ENCODE measurements at places on chromosomes 7 and 10.
A peak's percentile ranks its signal among the peaks of the same experiment; 100 is the strongest.

DNA sequence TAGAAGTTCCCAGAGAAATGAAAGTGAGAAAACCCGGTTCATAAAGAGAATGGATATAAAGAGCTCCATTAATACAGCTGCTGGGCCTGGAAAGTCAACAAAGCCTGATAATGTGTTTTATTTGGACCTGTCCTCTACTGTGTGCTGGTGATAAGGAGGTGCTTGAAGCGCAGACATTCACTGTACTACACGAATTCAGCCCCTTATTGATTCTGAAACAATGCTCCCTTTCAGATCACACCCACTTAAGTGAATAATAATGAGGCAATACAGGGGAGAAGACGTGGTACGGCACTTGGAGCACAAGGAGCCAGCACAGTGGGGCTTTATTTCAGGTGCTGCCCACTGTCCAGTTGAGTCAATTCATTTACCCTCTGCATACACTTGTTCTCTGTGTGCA lies 260.8 kb downstream of the FGFR2 start:
- no peak for DNase-seq

DNA sequence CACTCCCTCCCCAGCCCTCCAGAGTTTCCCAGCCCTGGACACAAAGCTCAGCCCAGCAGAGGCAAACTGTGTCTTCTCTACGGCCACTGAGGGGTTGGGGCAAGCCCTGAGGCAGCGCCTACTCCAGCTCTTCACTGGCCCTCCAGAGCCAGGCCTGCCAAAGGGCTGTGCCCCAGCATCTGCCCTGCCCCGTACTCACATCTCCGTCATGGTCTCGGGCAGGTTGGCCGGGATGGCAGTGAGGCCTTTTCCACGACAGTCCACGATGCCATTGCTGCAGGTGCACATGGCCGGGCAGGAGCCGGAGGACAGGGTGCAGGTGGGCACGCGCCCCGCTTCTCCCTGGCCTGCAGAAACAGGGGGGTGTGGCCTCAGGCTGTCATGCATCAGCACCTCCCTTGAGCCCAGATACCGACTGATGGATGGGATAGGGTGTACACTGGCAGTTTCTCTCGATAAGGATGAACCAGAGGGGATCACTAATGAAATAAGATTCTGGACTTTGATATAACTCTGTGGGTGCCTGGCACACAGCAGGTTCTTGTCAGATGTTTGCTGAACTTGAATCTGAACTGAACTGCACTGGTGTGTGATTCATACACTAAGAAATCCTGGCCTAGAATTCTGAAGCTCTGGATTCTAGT lies 125.2 kb downstream of the SLIT1 start:
- no peak for DNase-seq

DNA sequence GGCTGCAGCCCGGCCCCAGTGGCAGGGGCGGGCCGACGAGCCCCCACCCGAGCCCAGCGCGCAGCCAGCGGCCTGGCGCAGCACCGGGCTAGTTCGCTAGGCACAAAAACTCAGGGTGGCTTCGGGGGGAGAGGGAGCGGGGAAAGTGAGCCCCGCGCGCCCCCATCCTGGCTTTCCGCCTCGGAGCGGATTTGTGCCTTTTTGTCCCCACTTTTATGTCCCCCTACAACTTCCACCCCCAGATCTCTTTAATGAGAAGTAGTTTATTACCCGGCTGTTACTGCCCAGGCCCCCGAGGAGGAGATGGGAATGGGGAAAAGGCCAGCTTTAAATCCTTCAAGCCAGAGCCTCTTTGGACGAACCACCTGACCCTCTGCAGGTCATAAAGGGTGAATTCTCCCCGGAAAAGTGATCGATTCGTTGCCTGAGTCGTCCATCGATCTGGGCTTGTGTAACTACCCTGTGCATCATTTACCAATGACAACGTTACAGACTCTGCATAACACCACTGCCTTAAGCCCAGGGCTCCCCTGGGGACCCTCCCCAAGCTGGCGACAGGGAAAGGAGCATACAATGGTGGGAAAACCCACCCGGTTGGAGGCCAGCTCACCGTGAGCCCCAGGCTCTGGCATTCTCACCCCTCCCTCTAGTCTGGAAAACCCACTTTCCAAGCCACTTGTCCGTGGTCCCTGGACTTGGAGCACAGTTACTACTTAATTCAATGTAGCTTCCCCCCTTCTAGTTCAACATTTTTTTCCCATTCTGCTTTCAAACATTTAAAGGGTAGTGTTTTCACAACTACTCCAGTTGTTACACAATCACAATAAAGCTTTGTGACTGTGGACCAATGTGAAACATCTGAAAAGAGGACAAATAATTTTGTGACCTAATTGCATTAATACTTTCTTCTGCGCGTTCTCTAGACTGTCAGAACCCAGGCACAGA lies 748 bp upstream of the SH3PXD2A start:
- no peak for DNase-seq

DNA sequence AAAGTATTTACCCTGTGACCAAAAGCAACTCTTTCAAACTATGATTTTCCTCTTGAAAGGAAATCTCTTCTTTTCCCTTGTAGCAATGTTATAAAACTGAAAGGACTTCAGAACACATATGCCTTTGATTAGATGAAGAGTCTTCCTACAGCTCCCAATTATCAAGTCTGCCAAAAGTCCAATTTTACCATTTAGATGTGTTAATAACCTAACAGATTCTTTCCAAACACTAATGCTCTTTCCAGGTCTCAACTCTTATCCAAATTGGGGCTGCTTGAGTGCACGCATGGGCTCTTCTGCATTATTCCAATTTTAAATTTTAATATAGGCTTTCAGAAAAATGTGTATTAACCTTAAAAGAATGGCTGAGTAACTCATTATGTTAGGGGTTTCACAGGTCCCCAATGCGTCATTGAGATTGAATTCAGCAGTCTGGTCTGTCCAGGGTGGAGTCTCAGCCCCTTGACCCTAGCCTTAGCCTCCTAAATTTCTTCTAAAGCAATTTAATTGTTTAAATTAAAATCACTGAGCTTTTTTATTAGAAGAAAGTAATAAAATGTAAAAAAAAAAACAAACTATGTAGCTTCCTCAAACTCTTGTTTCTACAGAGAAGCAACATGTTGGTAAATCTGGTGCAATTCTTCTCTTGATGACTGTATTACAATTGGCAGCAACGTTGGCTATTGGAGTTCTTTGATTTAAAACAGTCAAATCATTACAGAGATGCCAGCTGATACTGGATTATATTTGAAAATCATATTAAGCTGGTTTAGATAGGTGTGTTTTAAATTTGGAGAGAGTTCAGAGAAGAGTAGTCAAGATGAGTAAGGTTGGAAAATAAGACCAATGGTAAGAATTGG lies 170.4 kb downstream of the DKK1 start:
- no peak for DNase-seq

GRCh38 chr10:132703419-132704007 lies 82.4 kb downstream of the NKX6-2 start:
- DNase-seq: no peak

- DNase-seq: no peak
Measured at GRCh38 chr7:50349399-50349798, 44.9 kb downstream of the IKZF1 start.

GRCh38 chr10:25934621-25935139 lies 651 bp downstream of the MYO3A start:
- DNase-seq: no peak

DNA sequence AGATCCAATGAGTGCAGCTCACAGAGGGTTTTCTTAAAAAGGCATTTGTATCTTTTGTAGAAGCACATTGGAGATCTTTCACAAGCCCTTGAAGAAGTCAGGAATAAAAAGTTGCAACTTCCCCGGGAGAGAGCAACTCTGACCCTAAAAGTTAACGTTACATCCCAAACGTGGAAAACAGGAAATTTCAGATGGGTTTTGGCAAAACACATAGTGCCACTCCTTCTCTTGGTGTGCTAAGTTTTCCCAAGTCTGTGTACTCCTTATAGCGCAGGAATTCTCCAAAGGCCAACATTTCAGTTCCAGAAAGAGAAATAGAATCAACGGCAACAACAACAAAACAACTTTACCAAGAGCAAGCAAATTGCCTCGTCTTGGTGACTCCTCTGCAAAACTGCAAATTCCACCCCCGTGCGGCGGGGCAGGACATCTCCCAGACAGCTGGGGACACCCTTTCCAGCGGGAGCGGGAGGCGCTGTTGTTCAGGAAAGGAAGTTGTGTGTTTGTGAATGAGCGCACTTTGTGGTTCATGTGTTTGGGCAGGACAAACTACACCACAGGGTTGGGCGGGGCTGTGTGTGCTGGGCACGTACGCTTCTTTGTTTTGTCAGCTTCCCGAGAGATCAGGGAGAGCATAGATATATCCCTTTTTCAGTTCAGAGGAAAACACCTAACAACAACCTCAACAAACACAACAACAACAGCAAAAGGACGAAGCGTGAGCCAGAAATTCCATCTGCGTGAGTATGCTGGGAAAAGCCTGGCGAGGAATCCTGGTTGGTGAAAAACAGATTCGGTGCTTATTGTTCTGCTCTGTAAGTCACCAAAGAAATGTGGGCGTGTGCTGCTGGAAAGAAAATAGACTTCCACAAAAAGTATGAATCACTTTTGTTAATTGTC lies 294.7 kb upstream of the PITRM1 start:
- DNase-seq: no peak

DNA sequence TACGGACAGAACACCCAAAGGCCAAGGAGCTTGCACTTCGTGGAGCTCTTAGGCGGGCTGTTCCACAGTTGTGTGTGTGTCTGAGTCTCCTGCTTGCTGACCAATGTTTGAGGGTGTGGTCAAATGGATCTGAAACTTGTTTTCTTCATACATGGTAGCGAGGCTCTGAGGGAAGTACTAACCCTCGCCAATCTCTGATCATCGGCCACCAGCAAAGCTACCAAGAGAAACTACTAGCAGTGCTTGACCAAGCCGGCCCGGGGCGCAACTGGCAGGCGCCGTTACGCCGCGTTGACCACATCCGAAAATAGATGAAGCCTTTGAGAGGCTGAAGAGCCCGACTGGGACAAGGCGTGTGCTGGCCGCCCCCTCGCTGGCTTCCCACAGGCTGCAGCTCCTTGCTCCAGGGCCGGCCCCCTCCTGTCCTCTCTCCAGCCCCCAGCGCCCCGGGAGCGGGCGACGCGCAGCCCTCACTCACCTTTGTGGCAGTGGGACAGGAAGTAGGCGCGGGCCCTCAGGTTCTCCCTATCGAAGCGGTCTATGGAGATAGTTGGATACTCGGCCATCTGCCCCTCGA lies 384 bp downstream of the DCLRE1C start:
- no peak for DNase-seq

GRCh38 chr7:91264924-91265681 lies 870 bp downstream of the FZD1 start:
- DNase-seq: peak; percentile 42

DNA sequence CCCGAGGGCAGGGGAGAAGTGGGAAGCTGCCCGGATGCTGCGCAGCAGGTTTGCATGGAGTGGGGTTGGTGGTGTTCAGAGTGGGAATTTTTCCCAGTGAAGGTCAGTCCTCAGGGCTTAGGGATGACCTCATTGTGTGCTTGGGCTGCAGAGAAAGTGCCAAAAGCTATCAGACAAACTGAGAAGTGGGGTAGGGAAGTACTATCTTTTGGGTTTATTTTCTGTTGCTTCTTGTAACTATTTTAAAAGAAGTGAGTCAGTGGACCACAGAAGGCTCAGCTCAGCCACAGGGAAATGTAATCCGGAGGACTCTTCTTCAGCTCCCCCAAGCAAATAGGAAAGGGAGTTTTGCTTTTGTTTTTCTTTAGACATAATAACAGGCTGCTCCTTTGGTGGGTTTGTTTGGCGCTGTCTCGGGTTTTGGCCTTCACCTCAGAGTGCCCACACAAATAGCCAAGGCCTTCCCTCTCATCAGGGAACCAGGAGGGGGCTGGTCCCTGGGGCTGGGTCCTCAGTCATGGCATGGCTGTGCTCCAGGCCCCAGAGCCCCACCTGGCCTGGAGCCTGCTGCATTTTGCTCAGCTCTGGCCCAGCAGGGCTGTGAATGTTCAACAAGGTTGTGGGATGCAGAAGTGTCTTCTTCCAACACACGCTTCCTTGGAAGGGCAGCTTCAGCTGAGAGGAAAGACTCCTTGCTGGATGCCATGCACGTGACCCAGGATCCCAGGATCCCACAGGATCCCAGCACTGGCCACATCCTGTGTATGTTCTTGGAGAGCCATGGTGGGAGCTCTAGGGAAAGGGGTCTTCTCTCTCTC lies 5.4 kb upstream of the FAM170B start:
- no peak for DNase-seq

DNA sequence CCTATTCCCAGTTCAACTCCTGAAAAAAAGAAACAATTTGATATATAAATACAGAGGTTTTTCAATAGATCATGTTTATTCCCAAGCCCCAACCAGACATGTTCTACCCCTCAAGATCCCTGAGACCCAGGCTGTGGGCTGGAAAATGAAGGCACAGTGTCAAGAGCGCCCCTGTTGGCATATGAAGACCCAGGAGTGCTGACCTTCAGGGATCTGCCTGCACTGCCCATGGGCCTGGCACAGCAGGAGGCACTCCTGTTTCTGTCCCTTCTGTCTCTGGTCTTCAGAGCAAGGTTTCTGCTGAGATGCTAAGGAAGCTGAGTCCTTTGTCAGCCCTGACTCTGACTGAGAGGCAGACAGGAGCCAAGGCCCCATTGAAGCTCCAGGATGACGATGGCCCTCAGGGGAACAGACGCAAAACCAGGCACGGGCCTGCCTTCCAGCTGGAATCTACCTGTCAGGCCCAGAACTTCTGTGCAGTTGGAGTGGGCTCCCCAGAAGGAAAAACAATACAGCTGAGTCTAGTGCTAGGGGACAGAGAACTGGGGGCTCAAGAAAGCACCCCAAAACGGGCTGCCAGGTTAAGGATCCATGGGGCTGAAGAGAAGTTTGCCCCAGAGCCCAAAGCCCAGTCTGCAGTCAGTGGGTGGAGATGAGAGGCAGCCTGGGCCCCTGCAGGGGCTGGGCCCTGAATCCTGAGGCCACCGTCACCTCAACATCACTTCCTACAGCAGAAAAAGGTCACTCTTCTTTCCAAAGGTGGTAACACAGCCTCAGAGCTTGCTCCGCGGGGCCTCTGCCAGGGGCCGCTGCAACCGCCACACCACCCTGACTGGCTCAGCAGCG lies 6.7 kb upstream of the AIFM2 start:
- DNase-seq: no peak

DNA sequence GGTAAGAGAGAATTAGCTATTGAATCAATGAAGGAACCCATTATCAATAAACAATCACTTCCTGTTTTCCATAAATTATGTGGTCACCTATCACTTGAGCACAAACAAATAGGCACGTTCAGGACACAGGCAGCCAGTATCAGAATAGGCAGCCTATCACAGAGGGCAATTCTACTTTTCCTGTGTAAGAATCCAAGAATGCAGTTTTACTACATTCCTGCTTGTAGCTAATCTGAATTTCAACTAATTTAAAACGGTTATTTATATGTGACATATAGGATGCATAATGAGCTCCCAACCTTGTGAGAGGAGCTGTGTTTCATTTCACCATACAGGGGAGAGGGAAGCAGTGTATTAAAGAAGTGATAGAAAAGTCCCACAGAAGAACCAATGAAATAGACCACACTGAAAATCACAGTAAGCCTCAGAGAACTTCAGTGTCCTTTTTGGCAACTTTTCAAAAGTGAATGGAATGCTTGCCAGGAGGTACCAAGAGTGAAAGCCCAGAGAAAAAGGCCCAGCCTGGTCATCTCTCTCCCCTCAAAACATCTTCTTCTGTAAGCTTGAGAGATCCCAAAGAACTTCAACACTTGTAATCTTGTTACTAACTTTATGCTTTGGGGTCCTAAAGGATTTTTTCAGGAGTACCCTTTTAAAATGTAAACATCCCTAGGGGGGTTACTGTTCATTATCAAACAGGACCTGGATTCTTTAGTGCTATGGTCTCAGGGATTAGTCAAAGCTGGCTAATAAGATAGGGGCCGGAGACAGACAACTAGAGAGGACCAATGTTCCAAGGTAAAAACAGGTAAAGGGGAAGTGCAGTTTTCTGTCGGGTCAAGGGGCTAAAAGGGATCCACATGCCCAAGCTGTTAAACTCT lies 1.3 kb downstream of the IMMP2L start:
- no peak for DNase-seq

- no peak for DNase-seq
Measured at GRCh38 chr10:35340975-35341374, 4.7 kb downstream of the CCNY start.
